Activated naive CD8-positive, alpha-beta T cell treated with anti-CD3 and anti-CD28 coated beads, Interleukin-2, amount 50 U/mL, for 16 hours (primary cell): ENCODE measurements at places on chromosomes 1 and 21.
A peak's percentile ranks its signal among the peaks of the same experiment; 100 is the strongest.

GRCh38 chr1:207862241-207862787, 48.6 kb downstream of the CD34 start:
- DNase-seq: no peak

GRCh38 chr1:116855191-116855619, 54.5 kb upstream of the PTGFRN start:
- no peak for DNase-seq

GRCh38 chr21:31335957-31336738, 7.9 kb downstream of the TIAM1 start:
- DNase-seq: no peak

- no peak for DNase-seq
Measured at GRCh38 chr1:228830954-228831481, 95.7 kb downstream of the RHOU start.

- no peak for DNase-seq
Measured at GRCh38 chr1:163770265-163770664, 448.5 kb downstream of the NUF2 start.

DNA sequence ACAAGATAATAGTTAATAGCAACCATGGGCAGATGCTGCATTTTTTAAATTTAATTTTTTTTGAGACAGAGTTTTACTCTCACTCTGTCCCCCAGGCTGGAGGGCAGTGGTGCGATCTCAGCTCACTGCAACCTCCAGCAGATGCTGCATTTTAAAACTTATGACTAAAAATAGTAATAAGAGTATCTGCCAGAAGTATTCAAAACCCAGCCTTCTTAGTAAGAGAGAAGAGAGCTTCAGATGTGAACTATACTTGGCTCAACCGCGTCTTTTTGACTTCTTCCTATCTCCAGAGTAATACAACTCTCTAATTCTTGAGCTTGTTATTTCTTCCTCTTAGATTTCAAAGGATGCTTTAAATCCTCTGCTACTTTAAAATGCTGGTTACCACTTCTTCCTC, 4.6 kb downstream of the RPS27 start:
- DNase-seq: no peak

- DNase-seq: peak; percentile 33
Measured at GRCh38 chr1:247331525-247332214, at the start of gene ZNF496. Gene ZNF496 (minus strand): TSS chr1:247331867. CDS start chr1:247329578, 2,289 bp downstream.

GRCh38 chr1:206517784-206518183, 10.5 kb downstream of the RASSF5 start:
- no peak for DNase-seq

DNA sequence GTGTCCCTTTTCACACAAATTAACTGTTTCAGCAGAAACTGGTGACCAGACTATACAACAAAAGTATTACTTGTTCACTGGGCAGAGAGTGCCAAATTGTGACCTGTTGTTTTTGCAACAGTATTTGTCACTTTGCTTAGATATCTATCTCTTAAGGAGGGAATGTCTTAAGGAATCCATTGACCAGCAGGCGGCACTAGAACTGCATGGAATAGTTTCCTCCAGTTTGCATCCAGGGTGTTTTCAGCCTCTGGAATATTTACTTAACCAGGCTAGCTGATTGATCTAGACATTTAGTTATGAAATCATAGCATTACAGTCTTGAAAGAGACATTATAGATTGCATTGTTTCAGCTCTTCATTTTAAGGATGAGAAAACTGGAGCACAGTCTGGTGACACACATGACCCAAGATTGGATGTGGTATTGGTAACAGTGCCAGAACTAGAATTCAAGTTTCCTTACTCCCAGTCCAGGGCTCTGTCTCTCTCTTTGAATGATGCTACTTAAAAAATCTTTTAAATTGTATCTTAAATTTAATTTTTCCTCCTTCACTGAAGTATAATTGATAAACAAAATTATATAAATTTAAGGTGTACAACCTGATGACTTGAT, 16.9 kb downstream of the RPTN start:
- DNase-seq: no peak

DNA sequence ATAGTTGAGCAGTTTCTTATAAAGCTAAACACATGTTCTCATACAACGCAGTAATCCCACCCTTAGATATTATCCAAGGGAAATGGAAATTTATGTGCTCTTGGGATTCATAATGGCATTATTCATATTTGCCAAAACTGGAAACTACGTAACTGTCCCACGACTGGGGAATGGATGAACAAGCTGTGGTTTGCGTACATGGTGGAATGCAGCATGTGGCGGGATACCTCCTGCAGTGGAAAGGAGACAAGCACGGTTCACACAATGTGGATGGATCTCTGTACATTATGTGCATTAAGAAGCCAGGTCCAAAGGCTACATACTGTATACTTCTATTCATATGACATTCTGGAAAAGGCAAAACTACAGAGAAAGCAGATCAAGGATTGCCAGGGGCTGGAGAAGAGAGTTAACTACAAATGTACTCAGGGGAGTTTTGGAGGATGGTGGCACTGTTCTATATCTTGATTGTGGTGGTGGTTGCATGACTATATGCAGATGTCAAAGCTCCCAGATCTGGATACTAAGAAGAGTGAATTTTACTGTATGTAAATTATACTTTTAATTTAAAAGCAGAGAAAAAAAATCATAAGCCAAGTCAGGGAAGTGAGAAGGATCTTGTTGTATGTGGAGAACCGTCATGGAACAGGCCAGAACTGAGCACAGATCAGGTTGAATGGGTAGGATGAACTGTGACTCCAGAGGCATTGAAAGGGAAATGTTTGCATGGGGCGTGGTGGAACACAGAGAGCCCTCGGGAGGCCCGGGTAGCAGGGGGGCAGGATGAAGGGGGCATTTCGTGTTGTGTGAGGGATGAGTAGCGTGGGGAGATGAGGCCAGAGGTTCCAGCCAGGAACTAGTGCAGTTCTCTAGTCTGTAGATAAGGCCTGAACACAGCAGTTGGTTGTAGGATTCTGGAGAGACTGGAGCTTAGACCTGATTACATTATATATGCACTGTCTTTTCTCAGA, 90.7 kb downstream of the GALNT2 start:
- DNase-seq: no peak

GRCh38 chr1:56424744-56425493, 154.4 kb downstream of the PLPP3 start:
- DNase-seq: no peak

DNA sequence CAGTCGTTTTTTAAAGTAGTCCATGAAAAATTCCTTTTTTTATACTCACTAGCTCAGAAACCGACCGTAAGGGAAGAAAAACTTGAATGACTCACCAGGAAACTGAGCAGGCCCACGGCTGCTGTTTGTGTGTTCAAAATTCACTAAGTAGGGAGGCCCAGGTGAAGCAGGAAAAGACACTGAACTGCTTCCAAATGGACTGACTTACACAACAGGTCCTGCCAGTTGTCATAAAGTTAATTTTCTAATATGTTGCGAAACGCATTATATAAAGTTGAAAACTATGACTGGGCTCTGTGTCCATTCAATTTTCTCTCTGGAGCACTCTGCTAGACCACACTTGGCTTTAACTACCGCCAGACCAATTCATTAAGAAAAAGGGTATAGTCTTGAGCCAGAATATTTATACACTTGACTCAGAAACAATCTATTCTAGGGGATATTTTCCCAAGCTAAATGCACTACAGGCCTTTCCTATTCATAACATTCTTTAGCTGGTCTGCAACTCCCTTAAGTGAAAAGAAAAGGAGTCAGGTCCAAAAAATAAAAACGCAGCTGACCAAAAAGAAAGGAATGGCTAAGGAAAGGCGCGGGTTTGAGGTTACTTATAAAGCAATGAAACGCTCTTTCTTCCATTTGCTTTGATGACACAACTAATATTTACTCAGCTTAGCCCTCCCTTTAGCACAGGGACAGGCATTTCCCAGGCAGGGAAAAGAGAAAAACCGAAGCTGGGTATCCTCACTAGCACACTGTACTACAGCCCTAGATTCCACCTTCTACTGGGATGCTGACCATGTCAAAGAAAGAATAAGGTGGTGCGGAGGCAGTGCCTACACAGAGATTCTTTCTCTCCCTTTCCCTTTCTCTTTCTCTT, 306.3 kb upstream of the ESRRG start:
- no peak for DNase-seq

DNA sequence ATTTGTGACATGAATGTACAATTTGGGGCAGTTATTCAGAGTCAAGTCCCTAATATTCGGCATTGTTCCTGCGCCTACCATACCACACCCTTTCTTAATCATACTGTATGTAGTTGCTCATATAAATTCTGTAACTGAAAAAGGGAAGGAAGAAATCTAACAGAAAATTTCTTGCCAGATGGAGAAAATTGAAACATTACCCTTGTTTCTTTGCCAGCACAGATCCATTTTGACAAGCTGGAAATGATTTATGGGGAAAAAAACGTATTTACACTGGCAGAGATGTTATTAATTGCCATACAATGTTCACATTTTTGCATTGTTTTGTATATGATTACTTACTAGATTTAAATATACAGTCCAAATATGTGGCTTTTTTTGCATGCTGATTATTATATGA, 363.8 kb upstream of the PKN2 start:
- DNase-seq: no peak

- no peak for DNase-seq
Measured at GRCh38 chr1:228781161-228781808, 46.0 kb downstream of the RHOU start.

GRCh38 chr1:116434849-116435248, 61.8 kb downstream of the ATP1A1 start:
- no peak for DNase-seq

- no peak for DNase-seq
Measured at GRCh38 chr1:115184260-115184950, 95.1 kb upstream of the TSPAN2 start.

DNA sequence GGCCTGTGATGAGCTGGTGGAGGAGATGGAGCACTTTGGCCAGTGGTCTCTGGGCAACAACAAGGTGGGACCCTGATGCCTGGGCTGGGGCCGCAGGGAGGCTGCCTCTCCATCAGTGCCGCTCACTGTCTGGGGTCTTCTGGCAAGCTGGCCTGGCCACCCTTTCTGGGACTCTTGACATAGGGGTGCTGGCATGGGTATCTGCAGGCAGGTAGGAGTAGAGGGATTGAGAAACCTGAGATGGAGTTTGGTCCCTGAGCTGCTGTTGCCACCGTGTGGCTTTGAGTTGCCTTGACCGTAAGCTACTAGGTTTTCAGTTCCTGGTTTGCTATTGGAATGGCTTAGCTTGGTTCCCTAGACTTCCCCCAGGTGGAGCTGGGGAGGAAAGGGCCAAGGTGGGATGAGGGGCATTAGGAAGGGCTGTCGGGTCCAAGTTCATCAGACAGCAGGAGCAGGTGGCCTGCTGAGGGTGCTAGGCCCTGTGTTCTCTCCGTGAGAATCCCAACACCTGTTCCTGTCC, 13.2 kb upstream of the MFN2 start:
- DNase-seq: no peak

DNA sequence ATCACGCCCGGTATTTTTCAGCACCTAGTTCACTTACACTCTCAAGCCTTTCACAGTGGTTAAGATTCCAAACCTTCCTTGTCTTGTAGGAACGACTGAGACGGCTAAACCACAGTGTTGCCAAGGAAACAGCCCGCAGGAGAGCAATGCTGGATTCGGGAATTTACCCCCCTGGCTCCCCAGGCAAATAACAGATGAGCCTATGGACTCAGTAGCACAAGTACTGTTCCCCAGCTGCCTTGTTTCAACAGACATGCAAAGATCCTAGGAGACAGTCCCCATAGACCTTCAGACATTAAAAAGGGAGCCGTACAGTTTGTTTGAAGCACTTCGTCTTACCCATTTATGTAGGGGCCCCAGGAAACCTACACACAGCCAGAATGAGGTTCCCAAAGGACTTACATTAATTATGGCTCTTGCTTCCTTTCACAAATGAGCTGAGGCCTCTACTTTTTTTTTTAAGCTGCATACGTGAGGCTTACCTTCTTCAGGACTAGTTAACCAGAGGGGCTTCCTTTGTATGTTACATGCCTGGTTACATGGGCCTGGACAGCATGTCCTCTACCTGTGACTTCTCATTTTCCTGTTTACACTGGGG, 2.7 kb downstream of the SNAPIN start:
- no peak for DNase-seq

DNA sequence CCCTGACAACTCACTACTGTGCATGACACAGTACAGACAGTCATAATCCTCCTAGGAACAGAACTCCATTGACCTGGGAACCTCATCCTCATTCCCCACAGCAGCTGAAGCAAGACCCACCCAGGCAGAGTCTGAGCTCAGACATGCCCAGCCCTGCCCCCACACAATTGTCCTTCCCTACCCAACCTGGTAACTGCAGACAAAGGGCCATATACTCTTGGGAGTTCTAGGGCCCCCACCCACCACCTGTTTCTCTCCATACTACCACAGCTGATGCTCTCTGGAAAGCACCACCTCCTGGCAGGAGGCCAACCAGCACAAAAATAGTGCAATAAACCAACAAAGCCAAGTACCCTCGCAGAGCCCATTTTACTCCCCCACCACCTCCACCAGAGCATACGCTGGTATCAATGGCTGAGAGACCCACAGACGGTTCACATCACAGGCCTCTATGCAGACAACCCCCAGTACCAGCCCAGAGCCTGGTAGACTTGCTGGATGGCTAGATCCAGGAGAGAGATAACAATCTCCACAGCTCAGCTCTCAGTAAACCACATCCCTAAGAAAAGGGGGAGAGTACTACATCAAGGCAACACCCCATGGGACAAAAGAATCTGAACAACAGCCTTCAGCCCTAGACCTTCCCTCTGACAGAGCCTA, 159.7 kb upstream of the CXADR start:
- no peak for DNase-seq

DNA sequence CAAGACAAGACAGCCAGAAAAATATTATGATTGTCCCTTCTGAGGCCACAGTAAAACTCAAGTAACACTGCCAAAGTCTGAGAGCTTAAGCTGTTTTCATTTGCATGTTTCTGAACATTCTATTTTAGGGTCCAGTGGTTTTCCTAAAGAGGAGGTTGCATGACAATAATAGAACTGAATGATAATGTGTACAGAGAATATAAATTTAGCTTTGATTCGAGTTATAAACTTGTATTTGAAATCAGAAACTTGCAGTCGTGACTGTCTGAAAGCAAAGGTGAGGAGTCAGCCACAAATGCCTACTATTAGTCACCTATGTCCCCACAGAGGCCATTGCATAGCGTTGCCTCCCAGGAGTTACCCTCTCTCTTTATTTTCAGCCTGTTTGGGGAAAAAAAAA, 363.1 kb upstream of the ADGRL2 start:
- no peak for DNase-seq

- DNase-seq: no peak
Measured at GRCh38 chr1:89190017-89190416, 8.7 kb downstream of the GBP4 start.

GRCh38 chr1:92094595-92094994, 14.4 kb downstream of the BTBD8 start:
- no peak for DNase-seq

- DNase-seq: no peak
Measured at GRCh38 chr1:8109216-8109615, 83.1 kb upstream of the ERRFI1 start.
